ENCODE measurements at places on chromosomes 6 and 20.

- no peak for DNase-seq
These were observed 1.3 kb upstream of the UNC5CL start for GRCh38 chr6:41040101-41040939.

DNA sequence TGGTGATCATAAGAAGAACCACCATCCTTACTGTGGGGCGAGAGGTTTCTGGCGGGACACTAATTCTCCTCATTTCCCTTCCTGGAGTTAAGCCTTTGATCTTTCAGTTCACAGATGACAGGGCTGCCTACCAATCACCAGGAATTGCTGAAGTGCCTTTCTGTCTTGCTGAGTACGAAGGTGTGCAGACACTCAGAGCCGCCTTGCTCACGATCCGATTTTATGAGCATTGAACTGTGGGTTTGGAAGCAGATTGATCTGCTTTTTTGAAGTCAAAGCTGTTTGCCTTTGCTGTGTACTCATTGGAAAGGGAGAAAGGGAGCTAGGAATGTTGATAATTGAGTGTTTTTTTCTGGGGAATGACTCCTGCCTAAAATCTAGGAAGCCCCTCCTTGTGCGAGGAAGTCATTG, 129.1 kb upstream of the SALL4 start:
- DNase-seq, result no peak

GRCh38 chr6:30441171-30441570, 48.1 kb upstream of the HLA-E start:
- no peak for DNase-seq

DNA sequence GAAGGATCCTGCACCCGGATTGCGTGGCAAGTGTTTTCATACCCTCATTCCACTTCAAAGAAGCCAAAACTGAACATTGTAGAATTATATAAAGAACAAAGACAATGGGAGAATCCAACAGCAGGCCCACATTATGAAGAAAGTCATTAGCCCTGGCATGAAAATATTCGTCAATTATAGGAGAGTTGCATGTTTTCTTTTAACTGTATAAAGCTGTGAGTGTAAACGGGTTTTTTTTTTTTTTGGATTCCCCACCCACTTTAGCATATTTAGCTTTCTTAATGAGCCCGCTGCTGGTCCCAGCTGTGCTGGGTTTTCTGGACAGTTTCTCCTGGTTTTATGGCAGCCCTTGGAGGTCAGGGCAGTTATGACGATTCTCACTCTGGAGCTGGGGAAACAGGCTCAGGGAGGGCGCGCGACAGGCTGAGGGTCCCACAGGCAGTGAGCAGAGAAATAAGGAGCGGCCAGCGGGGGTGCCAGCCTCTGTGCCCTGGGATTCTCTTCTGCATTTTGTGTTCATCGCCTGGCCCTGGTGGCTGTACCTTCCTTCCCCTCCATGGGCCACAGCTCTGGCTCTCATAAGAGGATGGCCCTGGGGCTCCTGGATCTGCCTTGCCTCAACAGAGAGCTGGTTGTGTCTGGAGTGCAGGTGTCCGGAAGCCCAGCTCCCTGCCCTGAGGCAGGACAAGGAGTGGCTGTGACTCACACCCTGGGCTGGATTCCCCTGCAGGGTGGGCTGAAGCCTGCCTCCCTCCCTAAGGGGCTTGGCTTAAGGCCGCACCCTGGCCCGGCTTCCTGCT, 24.1 kb upstream of the SULF2 start:
- DNase-seq, result no peak

GRCh38 chr6:75952128-75952527, 120.3 kb downstream of the IMPG1 start:
- DNase-seq, result no peak

DNA sequence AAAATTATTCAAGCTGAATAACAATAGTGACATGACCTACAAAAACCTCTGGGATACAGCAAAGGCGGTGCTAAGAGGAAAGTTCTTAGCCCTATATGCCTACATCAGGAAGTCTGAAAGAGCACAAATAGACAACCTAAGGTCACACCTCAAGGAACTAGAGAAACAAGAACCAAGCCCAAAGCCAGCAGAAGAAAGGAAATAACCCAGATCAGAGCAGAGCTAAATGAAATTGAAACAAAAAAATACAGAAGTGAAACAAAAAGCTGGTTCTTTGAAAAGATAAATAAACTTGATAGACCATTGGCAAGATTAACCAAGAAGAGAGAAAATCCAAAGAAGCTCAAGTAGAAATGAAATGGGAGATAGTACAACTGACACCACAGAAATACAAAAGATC, 47.6 kb upstream of the NOTCH4 start:
- DNase-seq, result no peak

GRCh38 chr20:34120213-34120612, 8.2 kb upstream of the EIF2S2 start:
- DNase-seq, result no peak

GRCh38 chr20:53738945-53739798, 145.5 kb upstream of the ZNF217 start:
- DNase-seq, result no peak

- DNase-seq, result no peak
These were observed 210.8 kb upstream of the EXOC2 start for GRCh38 chr6:903761-904160.

DNA sequence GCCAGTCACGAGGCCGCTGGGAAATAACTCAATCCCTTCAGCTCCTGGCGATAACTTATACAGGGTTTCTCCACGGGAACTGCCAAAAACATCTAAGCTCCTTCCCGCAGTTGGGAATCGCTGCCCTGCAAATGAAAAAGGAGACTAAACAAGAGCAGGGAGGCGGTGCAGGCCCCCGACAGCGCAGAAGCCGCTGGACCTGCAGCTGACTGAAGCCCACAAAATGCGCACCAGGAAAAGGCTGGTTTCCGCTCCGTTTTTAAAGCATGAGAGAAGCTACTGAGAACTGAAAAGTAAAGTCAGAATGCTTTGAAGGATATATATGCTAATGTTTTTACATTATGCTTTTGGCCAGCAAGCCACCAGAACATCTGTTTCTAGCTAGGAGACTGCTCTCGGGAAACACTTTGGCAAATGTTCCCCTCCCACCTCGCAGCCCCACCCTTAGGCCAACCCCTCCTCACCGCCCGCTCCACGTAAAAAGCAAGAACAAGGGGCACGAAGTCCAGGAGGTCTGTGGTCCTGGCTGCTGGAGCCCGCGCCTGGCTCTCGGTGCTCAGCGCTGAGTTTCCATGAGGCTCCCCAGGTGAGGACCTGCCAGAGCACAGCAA, 90.5 kb downstream of the SOD2 start:
- no peak for DNase-seq

DNA sequence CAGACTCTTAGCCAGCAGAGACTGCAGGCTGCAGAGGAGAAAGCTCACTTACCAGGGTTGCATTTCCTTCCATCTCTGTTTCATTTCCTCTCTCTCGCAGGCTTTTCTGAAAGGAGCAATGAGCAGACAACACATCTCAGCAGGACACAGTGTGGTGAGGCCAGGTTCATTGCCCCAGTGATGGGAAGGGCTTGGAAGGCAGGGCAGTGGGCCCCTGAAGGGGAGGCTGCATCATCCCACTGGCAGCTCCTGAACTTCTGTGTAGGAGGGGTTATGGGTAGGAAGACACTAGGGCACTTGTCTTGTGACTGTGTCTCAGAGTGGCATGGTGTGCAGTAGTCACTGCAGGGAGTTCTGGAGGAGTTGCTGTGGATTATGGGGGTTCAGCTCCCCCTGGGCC, 246.8 kb downstream of the QKI start:
- no peak for DNase-seq

DNA sequence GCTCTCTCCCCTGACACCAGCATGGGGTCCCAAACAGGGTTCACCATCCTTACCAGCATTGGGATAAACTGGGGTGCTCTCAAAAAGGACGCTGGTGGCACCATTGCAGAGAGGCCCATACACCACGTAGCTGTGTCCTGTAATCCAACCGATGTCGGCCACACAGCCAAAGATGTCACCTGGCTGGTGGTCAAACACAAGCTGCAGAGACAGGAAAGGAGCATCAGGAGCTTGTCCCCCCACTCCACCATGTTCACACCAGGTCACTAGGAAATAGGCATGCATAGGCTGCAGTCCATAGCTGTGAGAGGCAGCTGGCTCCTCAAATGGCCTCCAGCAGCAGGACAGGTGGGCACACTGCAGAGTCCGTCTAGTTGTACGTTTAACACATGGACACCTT, 28.8 kb upstream of the APMAP start:
- no peak for DNase-seq

DNA sequence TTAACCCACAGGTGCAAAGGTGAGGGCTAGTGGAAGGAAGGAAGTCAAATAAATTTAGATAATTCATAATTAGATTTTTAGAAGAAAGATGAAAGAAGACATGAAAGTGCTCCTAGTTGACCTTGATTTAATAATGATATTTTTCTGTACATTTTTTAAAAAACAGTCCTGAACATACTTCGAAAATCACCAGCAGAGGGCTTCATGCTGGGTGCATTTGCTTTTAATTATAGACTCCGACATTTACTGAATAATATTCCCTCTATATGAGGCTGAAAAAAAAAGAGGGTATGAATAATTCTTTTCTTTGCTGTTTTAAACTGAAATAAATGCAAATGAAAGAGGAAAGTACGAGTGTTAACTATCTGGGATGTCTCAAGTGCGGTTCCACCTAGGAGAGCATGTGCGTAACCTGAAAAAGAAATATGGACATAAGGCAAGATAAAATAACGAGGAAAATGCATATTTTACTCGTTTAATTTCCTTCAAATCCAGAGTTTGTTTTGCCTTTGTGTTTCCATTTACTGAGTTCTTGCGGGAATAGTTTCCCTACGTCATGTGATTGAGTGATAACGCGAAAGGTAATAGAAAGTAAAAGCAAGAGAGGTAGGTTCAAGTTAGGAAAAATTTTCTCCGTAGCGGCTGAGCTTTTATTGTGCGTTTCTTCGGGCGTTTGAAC, 3.1 kb upstream of the TFAP2B start:
- DNase-seq, result peak; percentile 19

DNA sequence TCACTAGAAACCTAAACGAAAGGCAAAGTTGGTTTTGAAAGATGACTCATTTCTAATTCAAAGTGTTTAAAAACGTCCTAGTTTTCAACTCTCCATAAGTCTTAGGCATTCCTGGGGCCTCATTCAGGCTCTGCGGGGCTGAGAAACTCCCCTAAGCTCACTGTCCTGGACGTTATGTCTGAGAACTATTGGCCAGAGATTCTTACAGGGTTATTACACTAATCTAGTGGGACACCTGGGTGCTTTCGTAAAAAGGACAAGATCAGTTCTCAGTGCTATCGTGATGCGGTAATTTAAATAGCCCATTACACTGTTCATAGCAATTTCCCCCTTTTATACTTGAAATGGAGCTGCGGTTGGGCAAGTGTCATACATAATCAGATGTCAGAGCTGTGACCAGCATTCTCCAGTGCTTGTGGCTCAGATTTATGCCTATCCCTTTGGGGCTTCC, 280.9 kb downstream of the QKI start:
- no peak for DNase-seq

DNA sequence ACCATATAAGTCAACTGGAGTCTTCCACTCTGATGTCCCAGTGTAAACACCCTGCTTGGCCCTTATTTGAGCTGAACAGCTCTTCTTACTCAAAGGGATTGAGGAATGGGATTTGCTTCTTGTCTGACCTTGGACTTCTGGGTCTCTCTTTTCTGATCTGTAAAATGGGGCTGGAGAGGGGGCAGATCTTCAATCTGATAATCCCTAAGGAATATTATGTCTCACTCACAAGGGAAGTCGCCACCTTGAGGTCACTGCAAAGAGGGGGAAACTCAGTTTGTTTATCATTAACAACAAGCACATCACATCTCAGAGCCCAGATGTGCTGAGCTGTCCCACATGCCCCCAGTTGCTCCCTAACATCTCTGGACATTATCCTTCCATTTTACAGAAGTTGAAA, 15.1 kb downstream of the KCNS1 start:
- no peak for DNase-seq

DNA sequence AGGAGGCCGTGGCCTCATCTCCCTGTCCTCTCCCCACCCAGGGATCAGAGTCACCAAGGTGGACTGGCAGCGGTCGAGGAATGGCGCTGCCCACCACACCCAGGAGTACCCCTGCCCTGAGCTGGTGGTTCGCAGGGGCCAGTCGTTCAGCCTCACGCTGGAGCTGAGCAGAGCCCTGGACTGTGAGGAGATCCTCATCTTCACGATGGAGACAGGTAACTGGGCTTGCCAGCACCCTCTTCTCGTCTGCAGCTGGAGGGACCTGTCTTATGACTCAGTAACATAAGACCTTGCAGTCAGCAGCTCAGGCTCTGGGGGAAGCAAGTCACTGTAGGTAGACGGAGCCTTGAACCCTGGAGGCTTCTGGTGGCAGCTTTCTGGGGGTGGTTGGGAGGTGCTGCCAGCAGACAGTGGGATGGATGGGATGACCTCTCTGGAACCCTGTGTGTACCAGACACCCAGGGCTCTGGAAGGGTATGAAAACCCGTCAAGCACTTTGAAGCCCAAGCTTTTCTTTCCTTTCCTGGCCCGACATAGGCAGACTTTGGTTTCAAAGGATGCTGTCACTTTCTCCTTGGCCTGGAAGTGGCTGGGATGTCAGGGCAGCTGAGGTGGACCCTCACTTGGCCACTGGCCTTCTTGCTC, 13.8 kb downstream of the TGM6 start:
- no peak for DNase-seq

DNA sequence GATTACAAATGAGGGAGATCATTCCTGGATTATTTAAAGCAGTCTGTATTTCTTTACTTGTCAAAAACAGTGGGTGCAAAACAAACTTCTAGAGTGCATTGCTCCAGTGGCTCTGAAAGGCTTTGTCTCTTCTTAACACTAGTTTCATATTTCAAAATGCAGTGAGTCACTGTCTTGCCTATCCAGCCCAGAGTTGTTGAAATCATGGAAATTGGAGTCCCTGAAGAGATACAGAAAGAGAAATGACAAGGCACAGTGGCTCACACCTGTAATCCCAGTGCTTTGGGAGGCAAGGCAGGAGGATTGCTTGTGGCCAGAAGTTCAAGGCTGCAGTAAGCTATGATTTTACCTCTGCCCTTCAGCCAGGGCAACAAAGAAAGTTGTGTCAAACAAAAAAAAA, 11.3 kb downstream of the SLC2A12 start:
- DNase-seq, result no peak

DNA sequence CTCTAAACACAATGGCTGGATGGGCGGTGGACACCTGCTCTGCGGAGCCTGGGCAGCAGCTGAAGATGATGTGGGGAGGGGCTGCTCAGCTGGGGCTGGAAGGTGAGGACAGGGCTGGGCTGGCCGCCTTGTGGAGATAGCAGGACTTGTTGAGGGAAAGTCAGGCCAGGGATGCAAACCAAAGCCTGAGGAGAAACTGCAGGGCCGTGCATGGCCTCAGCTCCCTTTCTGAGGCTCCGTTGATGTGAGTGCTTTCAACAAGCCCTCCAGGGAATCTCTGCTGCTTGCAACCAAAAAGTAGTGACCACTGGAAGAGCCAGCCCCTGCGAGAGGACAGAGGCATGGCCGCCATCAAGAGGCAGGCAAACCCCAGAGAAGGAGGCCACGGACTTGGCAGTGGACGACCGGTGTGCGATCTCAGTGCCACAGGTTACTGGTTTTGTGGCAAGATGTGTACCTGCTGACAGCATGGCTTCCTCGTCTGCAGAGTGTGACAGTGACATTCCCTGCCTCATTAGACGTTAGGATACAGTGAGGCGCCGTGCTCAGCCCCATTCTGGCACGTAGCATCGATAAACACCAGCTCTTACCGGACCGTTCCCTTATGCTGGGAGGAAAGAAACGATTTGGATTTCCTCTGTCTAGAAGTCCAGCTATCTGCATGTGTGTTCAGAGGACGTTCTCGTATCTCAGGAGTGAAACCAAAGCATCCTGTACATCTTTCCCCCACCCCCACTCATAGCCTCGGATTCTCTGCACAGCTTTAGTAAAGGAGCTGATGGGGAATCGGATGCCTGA, 37.9 kb downstream of the ERMARD start:
- no peak for DNase-seq
